ENCODE measurements at places on chromosomes 2 and 18.

- DNase-seq: no peak
Observed at GRCh38 chr2:85852937-85853498, 35.8 kb downstream of the ST3GAL5 start.

DNA sequence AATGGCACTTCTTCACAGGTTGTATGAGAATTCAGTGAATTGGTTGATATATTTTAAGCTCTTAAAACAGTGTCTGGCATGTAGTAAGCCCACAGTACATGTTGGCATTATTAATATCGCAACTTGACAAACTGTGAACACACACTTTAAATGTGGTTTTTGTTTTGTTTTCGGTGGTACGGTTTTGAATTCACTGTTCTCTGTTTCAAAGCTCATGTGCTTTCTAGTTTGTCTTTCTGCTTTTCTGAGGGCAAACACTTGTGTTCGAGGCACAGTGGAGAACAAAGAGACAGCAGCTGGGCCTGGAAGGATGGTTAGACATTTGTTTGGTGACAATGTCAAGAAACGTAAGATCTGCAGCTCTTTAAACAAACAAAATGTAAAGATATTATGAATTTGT is 276.5 kb upstream of the MC4R start:
- no peak for DNase-seq

GRCh38 chr2:85797921-85798320 is 44.1 kb downstream of the ATOH8 start:
- peak; percentile 40 for DNase-seq

- DNase-seq: no peak
Observed at GRCh38 chr18:5942591-5942990, 47.3 kb upstream of the TMEM200C start.

- DNase-seq: no peak
Observed at GRCh38 chr18:61891271-61891670, 1.5 kb downstream of the RNF152 start.

DNA sequence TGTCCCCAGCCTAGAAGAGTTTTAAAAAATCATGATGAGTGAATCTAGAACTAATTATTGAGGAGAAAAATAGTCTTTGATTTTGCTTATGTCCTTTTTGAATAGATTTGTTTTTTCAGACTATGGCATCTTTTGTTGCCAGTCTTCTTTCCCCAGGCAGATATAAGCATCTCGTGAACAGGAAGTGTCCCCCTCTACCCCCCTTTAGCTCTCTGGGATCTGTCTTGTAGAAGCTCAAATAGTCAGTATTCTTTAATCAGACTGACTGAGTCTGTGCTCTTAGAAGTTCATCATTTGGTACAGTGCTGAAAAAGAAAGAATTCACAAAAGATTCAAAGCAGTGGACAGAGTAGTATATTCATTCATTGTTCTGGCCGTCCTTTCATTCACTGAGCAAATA is 10.4 kb downstream of the PRKCE start:
- DNase-seq: no peak

GRCh38 chr2:136985044-136985443 is 219.7 kb downstream of the THSD7B start:
- DNase-seq: no peak

- no peak for DNase-seq
Observed at GRCh38 chr2:212998626-212999359, 152.6 kb downstream of the IKZF2 start.
